Ascending aorta (tissue), 2 donors: ENCODE measurements at places on chromosomes 3 and 15.

GRCh38 chr3:174387736-174388135 is 471.4 kb upstream of the NAALADL2 start:
- no peak for DNase-seq

- DNase-seq: no peak
Observed at GRCh38 chr15:66101715-66102395, 151.7 kb downstream of the MEGF11 start.

DNA sequence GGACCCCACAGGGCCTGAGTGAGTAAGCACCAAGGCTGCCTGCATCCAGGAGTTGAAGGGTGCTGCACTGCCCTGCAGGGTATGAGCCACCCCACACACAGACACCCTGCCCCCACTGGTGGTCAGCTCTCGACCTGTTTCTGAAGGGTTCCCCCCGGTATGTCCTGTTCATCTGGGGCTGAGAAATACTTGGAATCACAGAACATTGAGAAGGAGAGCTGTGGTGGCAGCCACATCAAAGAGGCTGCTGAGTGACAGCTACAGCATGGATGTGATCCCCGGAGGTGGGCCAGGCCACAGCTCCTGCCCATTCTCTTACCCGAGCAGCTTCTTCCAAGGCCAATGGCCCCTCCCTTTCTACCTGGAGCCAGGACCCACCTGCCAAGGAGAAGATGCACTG is 66.4 kb upstream of the PLXNA1 start:
- DNase-seq: no peak

GRCh38 chr15:78663703-78664102 is 22.7 kb upstream of the CHRNB4 start:
- no peak for DNase-seq

DNA sequence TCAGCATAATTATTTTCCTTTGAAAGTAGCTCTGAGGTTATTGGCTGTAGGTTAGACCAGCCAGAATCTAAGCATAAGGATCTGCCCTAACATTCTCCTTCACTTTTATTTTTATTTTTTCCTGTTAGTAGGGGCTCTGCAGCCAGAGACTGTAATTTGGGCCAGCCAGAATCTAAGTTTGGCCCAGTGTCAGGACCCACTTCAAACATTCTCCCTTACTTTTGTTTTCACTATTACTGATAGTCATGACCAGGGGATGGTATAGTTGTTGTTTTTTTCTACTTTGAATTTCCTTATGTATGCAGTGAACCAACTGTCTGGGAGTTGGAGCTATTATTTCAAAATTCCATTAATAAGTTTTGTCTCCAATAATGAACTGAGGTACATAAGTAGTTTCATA is 121.0 kb upstream of the MBNL1 start:
- no peak for DNase-seq

GRCh38 chr3:112395181-112395895 is 62.4 kb downstream of the CD200 start:
- DNase-seq: no peak

DNA sequence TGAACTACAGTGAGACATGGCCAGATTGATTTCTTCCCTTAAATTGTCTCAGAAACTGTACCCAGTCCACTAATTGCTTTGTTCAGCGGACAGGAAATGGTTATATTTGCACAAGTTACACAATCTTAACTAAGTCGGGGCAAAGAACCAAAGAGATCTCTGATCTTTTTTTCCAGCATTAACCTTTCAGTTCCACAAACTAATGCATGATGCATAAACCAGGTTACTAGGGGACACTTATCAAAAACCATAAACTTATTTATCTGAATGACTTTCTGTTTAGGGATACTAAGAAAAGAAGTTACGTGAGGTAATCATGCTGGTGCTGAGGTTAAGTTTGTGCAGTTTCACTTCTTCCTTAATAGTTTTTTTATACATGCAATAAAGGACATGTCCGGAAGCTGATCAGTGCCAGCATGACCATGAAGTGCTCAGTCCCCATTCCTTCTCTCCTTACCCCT is 22.4 kb downstream of the FNDC3B start:
- no peak for DNase-seq

GRCh38 chr3:4987538-4988296 is 8.5 kb downstream of the BHLHE40 start:
- no peak for DNase-seq

GRCh38 chr3:108599677-108600409 is 10.3 kb downstream of the DZIP3 start:
- no peak for DNase-seq

- no peak for DNase-seq
Observed at GRCh38 chr15:34953851-34954250, 15.7 kb downstream of the AQR start.

DNA sequence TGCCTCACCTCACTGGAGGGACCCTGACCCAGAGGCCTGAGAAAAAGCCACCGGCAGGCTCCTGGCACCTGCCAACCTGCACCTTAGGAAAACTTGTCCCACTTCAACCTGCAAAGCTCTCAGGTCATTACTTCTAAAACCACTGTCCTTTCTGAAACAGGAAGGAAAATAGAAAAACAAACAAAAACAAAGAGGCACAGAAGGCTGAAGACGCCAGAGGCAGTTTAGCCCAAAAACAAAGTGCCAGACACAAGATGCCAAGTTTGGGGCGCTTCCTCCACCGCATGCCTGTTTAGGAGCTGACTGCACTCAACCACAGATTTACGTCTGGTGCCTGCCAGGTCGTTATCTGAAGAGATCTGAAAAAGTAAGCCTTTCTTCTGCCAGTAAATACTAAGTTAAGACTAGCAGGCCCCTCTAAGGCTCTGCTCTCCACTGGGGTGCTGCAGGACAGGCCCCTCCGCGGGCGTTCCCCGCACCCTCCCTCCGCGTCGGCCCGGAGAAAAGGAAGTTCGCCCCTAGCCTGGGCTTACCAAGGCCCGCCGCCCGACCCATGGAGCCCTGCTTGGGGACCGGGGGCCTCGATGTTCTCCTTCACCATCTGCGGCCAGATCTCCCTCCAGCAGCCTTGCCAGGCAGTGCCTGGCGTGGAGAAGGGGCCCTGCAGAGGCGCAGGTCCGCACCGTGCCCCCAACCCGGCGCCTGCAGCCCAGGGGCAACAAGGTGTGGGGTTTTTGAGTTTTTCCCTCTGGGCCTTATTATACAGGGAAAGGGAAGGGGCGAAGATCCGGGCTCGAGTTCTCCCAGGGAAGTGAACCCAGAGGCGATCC is 1.3 kb downstream of the GOLGA8A start:
- no peak for DNase-seq

DNA sequence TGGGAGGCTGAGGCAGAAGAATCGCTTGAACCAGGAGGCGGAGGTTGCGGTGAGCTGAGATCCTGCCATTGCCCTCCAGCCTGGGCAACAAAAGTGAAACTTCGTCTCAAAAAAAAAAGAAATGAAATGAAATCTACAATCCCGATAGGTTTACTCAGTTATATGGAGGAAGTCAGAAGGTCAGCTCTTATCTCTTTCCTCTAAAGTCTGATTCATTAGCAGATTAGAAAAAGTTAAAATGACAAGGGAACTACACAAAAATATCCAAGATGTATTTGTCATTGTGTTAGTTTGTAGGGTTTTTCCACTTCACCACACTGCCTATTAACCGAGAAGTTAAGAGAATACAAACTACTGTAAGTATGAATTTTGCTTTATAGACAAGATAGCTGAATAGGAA is 420.6 kb downstream of the SHQ1 start:
- no peak for DNase-seq

DNA sequence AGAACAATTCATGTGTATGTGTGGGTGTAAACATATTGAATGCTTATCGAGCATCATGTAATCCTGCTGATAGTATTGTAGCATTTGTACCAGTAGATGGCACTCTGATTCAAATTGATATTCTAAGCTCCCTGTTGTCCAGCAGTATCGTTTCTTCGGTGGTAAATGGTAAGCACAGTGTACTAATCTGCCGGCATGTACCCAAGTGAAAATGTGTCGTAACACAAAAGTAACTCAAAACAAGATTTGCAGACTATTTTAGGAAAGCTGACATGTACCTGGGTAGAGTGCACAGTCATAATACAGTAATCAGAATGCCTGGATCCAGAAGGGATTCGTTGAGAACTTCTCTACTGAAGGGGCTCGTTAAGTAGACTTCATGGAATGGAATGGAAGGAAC is 31.7 kb upstream of the MNS1 start:
- DNase-seq: no peak

GRCh38 chr15:51313644-51314280 is 24.6 kb downstream of the CYP19A1 start:
- DNase-seq: no peak

DNA sequence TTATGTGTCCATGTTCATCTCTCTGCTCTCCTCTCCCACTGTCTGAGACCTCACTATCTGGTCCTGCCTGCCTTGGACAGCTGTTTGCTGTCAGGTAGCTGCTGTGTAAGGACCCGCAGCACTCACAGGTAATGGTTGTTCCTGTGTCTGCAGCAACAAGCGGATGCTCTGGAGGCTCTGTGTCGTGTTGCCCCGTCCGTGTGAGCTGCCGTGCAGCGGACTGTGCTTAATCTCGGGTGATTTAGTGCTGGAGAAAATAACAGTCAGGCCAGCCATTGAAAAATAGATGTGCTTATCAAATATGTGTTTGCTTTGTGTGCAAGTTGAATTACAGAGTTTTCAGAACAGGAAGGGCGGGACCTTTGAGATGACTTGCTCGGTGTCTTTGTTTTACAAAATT is 121.4 kb downstream of the GABRG3 start:
- no peak for DNase-seq

- DNase-seq: no peak
Observed at GRCh38 chr3:129313415-129313664, 34.7 kb downstream of the HMCES start.

GRCh38 chr3:74303711-74304110 is 310.7 kb downstream of the CNTN3 start:
- no peak for DNase-seq

GRCh38 chr3:194910414-194910984 is 224.8 kb downstream of the FAM43A start:
- no peak for DNase-seq

DNA sequence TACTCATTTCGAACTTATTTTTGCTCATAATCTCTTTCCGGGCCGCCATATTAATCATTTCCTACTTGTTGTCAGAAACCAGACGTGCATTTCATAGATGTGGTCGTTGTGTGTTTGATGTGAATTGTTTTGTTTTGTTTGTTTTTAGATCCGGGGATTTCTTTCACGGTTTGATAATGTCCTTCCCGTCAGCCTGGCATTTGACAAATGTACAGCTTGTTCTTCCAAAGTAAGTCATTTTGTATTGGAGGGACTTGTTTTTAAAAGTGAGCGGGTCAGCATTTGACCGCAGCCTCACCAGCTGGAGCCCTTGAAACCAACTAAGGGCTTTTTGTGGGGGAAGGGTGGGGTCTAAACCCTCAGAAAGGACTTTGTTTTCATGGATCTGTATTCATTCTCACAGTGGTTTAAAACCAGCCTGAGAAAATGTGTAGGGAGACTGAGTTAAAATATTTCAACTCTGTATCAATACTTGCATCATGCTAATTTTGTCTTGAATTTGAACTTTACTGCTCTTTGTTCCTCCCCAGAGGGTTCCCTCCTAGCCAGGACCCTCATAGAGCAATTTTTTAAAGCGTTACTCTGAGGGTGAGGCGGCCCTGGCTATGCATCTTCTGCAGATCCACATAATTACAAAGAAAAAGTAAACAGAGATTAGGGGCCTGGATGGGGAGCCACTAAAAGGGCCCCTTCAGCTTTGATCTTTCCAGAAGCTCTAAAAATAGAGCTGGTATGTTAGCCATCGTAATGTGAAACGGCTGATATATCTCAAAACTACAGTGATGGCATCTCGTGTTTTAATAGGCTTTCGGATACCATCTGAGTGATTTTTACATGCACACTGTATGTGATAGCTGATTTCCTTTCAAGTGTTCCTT is 107.9 kb downstream of the ATG7 start:
- no peak for DNase-seq

DNA sequence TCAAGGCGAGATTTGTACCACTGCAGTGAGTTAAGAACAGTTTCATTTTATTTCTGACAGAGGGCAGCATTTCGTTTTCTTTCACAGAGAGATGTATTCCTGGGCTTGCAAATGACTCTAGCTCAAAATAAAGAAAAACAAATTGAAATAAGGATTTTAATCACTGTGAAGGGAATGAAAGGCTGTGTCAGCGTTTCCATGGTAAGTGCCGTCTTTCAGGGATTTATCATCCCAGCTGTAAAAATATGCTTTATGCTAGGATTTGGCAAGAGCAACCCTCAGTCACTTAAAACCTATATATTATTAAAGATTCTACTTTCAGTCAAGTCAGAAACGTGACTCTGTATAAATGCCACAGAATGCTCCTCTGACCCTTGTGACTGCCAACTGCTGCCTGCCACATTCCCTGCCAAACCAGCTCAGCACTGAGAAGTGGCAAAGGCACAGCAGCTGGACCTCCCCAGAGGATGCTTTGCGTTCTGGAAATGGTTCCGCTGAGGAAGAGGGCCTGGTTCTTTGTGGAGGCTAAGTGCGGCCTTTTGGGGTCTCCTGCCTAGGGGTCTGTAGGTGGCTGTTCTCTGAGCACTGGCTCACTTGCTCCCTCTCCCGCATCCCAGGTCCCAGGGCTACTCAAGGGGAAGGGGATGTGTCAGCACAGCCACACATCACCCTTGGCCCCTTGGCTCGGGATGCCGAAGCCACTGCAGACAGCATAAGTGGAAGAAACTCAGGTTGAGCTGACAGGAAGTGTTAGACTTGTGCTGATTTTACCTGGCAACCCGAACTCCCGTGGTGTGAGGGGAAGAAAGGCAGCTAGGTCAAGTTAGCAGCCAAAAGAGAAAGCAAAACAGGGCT is 56.6 kb upstream of the POMGNT2 start:
- no peak for DNase-seq

GRCh38 chr3:108079877-108080276 is 11.0 kb downstream of the CD47 start:
- DNase-seq: no peak

- no peak for DNase-seq
Observed at GRCh38 chr15:43239732-43240491, 19.1 kb upstream of the EPB42 start.

DNA sequence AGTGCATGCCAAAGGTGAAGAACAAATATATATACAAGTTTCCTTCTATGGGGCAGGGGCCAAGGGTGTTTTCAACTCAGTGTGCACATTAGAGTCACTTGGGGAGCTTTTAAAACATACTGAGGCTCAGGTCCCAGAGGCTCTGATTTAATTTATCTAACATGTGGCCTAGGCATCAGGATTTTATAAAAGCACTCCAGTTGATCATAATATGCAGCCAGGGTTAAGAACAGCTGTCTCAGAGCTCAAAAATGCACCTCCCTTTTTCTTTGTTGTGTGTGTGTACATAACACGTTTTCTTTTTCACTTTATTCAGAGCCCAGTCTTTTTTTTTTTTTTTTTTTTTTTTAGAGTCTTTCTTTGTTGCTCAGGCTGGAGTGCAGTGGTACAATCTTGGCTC is 57.9 kb upstream of the SETD2 start:
- DNase-seq: no peak

- DNase-seq: no peak
Observed at GRCh38 chr3:147680837-147681483, 271.8 kb downstream of the ZIC1 start.

DNA sequence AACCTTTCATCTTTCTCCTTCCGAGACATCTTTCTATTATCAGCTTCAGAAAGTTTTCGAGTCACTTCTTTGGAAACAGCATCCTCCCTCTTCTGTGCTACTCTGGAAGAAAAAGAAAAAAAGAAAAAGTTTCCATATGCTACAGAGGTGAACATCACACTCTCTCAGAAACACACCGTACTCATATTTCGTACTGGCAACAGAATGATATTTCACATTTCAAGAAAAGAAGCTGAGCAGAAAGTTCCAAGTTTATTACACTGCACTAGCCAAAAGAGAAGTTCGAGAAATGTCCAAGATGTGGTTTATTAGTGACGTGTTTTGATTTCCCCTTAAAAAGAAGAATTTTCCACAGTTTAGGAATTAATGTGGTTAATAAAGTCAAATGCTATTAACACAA is 6.0 kb downstream of the SSR3 start:
- no peak for DNase-seq
